ENCODE measurements at places on chromosomes 5 and 9. TPM values are rescaled to one million over a fixed set of nuclear protein-coding genes. Genes with fewer than 3 reads are reported as not detected.

The PCDHGB3 gene
- 1.7 TPM for total RNA-seq

The FSD1L gene
- total RNA-seq: 7.5 TPM

The EGFL7 gene
- 1,043 TPM for total RNA-seq

The CDH10 gene
- not detected for total RNA-seq

The TTC33 gene
- 14.2 TPM for total RNA-seq

DNA sequence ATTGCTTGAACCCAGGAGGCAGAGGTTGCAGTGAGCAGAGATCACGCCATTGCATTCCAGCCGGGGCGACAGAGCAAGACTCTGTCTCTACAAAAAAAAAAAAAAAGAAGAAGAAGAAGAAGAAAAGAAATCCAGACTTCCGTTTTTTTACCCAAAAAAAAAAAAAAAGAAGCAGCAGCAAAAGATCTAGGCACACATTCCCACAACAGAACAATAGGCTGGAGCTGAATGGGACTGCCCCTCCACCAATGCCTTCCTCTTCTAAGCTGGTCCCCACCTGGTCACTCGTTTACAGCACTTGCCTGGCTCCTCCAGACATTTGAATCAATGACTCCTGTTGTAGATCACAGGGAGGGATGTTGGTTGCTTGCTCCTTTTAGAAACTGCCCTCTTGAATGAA, 1.6 kb upstream of the LMAN2 start:
- H3K27ac ChIP-seq: no peak overlapping the region
- no peaks in the 10 kb centered on the region for H3K36me3 ChIP-seq
- H3K4me1 ChIP-seq: peaks cover 30% of the 10 kb centered on the region
- no peak for DNase-seq
- no peak overlapping the region for H3K4me3 ChIP-seq

DNA sequence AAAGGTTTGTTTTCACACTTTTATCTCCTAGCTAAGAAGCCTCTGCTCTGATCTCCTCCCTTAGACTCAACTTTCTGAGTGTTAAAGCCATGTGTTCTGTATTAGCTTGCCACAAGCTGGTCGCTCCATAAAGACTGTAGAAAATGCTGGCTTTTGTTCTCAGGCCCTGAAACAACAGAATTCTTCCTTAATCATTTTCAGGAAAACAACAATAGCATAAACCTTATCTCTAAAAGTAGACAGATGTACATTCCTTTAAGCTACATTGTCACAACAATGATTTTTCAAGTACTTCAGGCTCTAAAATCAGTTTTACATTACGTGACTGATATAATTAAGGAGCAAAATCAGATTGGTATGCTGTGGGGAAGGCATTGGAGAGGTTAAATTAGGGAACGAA, 41.9 kb downstream of the VCAN start:
- H3K27ac ChIP-seq: no peak overlapping the region
- H3K36me3 ChIP-seq: no peaks in the 10 kb centered on the region
- no peak overlapping the region for H3K4me3 ChIP-seq
- no peaks in the 10 kb centered on the region for H3K4me1 ChIP-seq
- DNase-seq: no peak

DNA sequence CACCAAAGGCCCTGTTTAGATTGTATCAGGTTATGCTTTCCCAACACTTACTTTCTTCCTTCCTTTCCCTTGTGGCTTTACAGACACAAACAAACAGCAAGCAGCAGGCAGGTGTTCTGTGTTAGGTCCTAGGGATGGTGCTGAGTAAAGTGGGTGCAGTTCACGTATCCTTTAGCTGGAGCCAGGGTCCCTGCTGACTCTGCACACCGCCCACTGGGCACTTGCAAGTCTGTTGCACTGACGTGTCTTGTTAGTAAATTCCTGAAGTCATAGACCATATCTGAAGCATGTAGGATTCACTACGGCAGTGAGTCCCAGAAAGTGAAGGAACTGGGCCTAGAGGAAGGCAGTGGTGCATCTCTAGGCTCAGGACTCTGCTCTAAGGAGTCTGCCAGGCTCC, 96.5 kb downstream of the DAPK1 start:
- H3K4me3 ChIP-seq: no peak overlapping the region
- H3K27ac ChIP-seq: no peak overlapping the region
- H3K27me3 ChIP-seq: no peaks in the 10 kb centered on the region
- no peak for DNase-seq

- no peaks in the 10 kb centered on the region for H3K36me3 ChIP-seq
- DNase-seq: no peak
- no peaks in the 10 kb centered on the region for H3K27me3 ChIP-seq
- H3K4me1 ChIP-seq: no peaks in the 10 kb centered on the region
- H3K4me3 ChIP-seq: no peak overlapping the region
Measured at GRCh38 chr5:59104400-59105127, 521.7 kb downstream of the RAB3C start.

DNA sequence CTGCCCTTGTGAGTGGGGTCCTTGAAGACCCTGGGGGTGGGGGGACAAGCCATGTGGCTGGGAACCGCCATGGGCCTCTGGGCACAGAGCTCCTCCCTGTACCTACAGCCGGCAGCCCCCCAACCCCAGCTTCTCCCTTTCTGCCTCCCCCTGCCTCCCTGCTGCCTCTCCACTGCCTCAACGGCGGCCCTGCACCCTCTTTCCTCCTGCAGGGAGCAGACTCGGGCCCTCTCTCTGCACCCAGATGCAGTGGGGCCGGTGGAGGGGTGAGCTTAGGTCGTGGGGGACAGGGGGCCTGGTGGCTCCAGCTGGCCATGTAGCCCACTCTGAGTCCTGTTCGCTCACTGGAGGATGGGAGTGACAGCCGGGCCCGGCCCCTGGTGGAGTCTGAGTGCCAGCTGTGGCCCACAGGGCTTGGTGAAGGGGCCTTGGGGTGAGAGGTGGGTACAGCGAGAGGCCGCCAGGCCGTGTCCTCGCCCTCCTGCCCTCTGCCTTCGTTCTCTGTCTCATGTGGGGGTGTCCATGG, 139.3 kb upstream of the COL5A1 start:
- H3K4me1 ChIP-seq: peaks cover 2% of the 10 kb centered on the region
- no peak overlapping the region for H3K4me3 ChIP-seq
- no peak overlapping the region for H3K27ac ChIP-seq
- no peaks in the 10 kb centered on the region for H3K36me3 ChIP-seq
- H3K27me3 ChIP-seq: peaks cover 10% of the 10 kb centered on the region

GRCh38 chr9:108880738-108881316, 18.8 kb downstream of the ACTL7A start:
- H3K4me1 ChIP-seq: no peaks in the 10 kb centered on the region
- H3K4me3 ChIP-seq: no peak overlapping the region
- no peak overlapping the region for H3K27ac ChIP-seq
- no peak for DNase-seq

- no peaks in the 10 kb centered on the region for H3K36me3 ChIP-seq
- DNase-seq: no peak
- H3K27ac ChIP-seq: no peak overlapping the region
- peaks cover 16% of the 10 kb centered on the region for H3K4me1 ChIP-seq
Measured at GRCh38 chr9:98314381-98315066, 59.1 kb upstream of the TBC1D2 start.

DNA sequence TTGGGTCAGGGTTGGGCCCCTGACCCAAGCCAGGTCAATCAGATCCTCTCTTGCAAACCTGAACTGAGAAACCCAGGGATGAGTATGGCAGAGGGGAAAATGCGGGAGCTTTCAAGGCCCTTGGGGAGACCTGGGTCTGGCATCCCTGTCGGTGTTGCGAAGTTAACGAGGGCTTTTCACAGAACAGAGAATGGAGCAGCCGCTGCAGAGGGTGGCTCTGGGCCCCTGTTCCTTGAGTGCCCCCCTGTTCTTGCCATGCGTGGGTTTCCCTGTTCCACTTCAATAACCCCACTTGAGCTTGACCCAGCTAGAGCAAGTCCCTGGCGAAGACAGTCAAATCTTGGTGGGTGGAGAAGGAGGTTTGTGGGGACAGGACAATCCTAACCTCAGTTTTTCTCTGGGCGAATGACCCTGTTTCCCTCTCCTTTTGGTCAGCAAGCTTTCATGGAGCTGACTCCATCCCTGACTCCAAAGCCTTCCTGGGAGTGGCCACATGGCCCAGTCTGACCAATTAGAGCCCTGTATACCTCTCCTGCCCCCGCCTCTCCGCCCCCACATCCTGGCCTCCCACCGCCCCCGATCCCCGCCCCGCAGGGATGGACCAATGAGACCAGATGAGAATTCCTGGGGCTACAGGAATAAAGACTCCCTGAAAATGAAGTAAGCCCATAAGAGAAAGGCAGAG, 2.9 kb upstream of the VDAC1 start:
- DNase-seq: no peak
- no peak overlapping the region for H3K27ac ChIP-seq
- peaks cover 16% of the 10 kb centered on the region for H3K4me1 ChIP-seq
- H3K36me3 ChIP-seq: no peaks in the 10 kb centered on the region
- peaks cover 2% of the 10 kb centered on the region for H3K27me3 ChIP-seq

- H3K36me3 ChIP-seq: peaks cover 22% of the 10 kb centered on the region
- no peak for DNase-seq
- no peak overlapping the region for H3K4me3 ChIP-seq
- no peaks in the 10 kb centered on the region for H3K4me1 ChIP-seq
- no peak overlapping the region for H3K27ac ChIP-seq
- no peaks in the 10 kb centered on the region for H3K27me3 ChIP-seq
Measured at GRCh38 chr5:134148986-134149539, 27.7 kb downstream of the SKP1 start.

DNA sequence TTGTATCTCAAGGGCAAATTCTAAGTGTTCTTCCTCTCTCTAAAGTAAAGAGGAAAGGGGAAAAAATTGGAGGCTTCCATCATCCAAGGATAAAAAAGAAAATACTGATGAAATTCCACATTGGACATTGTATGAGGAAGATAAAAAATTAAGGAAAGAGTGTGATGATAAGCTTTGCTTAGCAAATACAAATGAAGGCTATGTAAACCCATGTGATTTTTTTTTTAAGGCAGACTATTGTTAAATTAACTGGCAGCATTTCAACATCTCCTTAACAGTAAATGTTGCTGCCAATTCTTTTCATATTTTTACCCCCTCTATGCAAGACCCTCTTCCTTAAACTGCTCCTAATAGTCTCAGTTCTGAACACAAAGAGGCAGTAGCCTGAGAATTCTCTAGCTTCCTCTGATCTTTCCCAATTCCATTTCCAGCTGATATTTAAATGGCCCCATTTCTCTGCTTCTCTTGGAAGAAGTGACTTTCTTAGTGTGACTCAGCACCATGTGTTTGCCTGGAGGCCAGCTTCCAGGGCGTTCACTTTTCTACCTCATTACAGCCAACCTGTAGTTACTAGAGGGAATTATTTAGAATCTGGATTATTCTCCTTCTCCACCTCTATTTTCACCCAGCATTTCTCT, 159.7 kb downstream of the TLE1 start:
- no peaks in the 10 kb centered on the region for H3K27me3 ChIP-seq
- no peaks in the 10 kb centered on the region for H3K36me3 ChIP-seq
- H3K4me3 ChIP-seq: no peak overlapping the region
- peak overlapping the region; percentile 15 for H3K27ac ChIP-seq

GRCh38 chr9:14214065-14214684, 99.8 kb downstream of the NFIB start:
- peak overlapping the region; percentile 48 for H3K27ac ChIP-seq
- H3K36me3 ChIP-seq: no peaks in the 10 kb centered on the region
- no peaks in the 10 kb centered on the region for H3K27me3 ChIP-seq
- H3K4me1 ChIP-seq: peaks cover 85% of the 10 kb centered on the region
- H3K4me3 ChIP-seq: no peak overlapping the region
- peak; percentile 65 for DNase-seq

- H3K36me3 ChIP-seq: no peaks in the 10 kb centered on the region
- no peaks in the 10 kb centered on the region for H3K27me3 ChIP-seq
- DNase-seq: no peak
- no peak overlapping the region for H3K27ac ChIP-seq
- no peaks in the 10 kb centered on the region for H3K4me1 ChIP-seq
Measured at GRCh38 chr9:91572044-91572443, 148.4 kb upstream of the NFIL3 start.

DNA sequence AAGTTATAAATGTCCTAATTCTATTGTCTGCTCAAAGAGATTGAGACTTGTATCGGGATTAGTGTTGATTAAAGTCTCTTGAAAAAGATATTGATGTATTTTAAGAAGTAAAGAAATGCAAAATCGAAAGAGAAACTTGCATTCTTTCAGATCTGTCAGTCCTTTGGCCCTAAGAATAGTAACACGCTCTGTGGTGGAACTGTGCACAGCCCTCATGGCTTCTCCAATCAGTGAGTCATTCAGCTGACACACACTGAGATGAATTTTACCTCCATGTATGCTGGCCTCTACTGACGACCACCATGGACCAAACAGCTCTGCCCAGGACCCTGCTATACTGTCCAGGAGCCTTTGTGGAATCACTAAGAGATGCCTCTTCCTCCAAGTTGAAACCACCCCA, 232.4 kb downstream of the ESM1 start:
- no peak overlapping the region for H3K4me3 ChIP-seq
- no peak for DNase-seq
- no peak overlapping the region for H3K27ac ChIP-seq
- H3K27me3 ChIP-seq: no peaks in the 10 kb centered on the region
- H3K36me3 ChIP-seq: no peaks in the 10 kb centered on the region
